ENCODE measurements at places on chromosomes 1 and 21.

GRCh38 chr1:241834733-241835377, 13.1 kb upstream of the EXO1 start:
- no peak for DNase-seq

DNA sequence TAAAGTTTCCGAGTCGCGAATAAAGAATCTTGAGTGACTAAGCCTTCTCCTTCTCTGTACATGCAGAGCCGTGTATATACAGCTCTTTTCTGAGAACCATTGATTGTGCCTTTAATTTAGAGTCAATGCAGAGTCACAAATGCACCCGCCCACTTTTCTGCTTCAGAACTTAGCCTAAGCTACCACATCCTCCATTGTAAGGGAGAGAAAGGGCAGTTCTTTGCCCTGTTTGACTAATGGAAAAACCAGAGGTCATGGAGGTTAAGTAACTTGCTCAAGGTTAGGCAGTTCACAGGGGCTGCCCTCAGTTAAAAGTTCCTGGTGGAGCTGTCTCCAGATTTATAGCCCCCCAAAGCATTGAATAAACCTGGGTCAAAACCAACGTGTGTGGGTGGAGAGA, 139.6 kb downstream of the TOMM20 start:
- DNase-seq: no peak

DNA sequence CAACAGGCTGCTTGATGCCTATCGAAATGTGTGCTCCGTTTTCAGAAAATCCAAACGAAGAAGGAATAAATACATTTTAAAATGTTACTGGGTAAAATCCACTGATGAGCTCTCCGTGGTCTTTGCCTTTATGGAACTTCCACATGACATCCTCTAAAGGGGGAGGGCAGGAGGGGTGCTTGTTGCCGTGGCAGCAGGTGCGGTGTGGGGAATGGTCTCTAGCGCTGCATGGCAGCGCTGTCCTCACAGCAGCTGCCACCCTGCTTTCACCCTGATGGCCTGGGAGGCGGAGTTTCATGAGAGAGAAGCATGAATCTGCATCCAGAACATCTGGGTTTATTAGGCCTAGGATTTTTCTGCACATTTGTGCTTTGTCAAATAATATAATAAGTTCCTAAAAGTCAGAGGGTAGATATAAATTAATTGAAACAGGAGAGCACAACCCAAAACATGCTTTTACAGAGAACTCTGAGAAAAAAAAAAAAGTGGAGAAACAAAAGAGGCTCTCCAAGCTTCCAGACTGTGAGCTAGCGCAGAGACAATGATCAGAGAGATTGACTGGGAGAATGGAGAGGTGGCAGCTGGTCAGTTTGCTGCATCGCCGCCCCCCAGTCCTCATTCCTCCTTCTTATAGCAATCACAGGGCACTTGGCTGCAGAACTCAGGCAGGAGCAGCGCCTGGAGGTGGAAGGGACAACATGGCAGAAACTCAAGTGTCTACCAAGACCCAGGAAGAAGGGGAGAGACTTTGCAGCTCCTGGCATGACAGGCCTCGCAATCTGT, 228.6 kb downstream of the DSCAM start:
- DNase-seq: no peak

DNA sequence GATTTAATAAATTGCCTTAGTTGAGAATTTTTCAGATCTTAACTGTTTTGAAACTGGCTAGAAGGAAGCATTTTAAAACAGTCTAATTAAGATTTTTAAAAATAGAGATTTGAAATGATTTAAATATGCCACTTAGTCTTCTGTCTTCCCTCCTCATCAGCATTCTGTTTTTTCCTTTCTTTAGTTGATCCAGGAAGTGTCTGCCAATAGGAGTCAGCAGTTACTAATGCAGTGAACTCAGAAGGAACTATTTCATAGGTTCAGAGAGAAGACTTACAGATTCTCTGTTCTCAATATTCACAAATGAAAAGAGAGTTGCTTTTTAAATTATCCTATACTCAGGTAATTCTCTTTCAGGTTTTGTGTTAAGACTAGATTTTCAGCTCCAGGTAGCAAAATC, 84.5 kb downstream of the RPS6KC1 start:
- no peak for DNase-seq

GRCh38 chr21:25895565-25896205, 160.9 kb downstream of the GABPA start:
- no peak for DNase-seq

GRCh38 chr1:45122724-45123123, 83.7 kb downstream of the ZSWIM5 start:
- no peak for DNase-seq

DNA sequence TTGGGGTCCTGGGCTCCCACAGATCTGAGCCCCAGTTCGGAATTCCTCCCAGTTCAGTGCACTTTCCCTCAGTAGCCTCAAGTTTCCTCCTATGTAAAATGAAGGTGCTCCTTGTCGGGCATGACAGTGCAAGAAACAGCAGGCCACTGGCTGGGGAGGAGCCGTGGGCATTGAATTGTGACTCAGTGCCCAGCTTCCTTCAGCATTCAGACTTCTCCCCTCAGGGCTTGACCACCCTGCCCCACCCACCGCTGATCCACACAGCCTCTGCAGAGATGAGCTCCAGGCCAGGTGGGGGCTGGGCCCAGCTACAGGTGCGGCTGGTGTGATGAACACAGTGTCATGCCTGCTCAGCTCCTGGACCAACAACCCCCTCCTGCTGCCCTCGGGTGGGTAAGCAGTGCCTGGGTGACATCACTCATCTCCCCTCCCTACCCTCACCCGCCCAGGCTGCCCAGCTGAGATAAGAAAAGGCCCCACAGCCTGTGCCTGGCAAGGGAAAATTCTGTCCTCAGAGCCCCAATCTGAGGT, 4.9 kb downstream of the MOB3C start:
- DNase-seq: no peak

- DNase-seq: no peak
Observed at GRCh38 chr21:29360799-29361765, 62.4 kb downstream of the BACH1 start.

- no peak for DNase-seq
Observed at GRCh38 chr1:119735217-119735616, 23.5 kb downstream of the PHGDH start.

DNA sequence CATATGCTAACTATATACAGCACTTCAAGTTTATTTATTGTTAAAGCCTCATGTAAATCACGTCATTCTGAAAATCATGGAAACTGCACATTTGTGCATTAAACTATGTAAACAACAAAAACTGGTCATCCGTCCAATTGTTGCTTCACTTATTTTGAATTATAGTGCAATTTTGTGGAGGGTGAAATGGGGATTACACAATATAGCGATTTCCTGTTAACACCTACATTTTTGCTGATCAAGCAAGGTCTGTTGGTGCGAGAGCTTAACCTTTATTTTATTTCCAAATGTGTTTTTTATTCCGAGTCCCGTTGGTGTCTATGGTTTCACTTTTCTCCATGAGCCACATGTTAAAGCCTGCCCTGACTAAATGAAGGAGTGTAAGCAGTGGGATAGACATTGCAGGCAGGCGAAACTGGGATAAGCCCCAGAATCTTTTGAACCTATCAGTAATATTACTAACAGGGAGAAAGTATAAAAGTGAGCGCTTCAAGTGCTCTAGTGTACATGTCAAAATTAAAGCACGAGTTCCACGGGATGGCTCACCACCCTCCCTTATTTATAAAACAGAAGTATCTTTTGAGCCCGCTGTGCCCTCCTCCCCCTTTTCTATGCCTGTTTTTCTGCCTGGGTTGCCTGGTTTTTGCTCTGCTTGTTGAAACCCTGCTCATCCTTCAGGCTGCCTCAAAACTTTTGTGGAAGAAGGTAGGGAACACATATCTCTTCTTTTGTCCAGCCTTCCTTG, 120.7 kb downstream of the NFIA start:
- DNase-seq: no peak

DNA sequence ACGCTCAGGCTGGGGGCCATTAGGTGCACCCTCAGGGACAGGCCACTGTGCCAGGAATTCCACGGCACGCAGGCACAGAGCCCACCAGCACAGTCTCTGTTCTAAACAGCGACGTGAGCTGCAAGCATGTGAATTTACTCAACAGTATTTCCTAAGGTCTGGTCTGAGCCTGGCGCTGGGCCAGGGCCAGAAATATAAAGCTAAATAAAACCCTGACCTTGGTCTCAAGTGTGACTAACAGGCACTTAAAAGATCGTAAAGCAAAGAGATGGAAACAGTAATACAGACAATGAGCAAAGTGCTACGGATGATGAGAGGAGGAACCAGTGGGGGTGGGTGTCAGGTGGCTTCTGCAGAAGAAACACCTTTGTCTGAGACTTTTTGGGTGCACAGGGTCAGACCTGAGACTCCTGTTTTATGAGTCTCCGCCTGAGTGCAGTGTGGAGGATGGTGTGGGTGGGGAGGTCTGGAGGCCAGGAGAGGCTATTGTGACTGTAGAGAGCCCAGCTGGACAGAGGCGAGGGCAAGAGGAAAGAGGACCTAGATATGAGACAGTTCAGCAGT, 53.4 kb upstream of the EDN2 start:
- no peak for DNase-seq

- DNase-seq: no peak
Observed at GRCh38 chr1:171355727-171356126, 41.7 kb downstream of the FMO4 start.

DNA sequence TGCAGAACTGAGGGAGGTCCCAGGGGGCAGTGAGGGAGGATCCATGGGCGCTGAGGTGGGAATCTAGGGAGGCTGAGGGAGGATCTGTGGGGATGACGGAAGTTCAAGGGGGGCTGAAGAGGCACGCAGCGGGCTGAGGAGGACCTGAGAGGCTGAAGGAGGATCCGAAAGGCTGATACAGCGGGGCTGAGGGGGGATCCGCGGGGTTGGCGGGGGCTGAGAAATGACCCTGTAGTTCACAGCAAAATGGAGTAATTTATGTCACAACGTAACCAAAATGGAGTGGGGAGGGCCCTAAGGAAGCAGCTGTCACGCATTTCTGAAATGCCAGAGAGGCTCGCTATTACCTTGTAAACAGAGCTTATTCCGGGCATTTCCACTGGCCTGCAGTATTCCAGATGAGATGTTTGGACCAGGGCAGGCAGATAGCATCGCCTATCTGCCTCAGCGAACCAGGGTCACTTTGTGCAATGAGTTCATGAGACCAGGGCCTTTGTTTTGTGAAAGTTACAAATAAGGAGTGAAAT, 926 bp upstream of the MRPL55 start:
- DNase-seq: no peak

- DNase-seq: no peak
Observed at GRCh38 chr1:55089683-55090082, 50.3 kb downstream of the PCSK9 start.

DNA sequence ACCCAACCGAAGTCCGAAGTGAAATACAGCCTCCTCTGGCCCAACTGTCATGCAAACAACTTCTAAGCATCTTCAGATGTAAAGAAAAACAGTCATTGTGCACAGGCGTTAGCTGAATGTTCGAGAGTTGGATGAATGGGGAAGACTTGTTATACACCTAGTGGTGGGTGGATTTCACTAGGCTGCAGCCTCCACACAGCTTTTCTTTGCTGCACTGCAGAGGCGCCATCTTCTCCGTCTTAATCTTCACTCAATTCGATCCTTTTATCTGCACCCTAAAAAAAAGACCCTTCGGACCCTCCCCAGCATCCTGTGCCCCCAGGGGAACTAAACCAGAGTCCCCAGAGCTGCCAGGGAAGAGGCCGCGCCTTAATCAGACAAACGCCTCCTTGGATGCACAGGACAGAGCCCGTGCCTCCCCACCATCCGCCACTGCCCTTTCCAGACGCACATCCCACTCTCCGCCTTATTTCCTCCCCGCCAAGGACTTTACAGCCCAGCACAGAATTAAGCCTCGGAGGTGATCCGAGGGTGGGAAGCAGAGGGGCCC, 1.4 kb downstream of the APP start:
- DNase-seq: peak; percentile 42

DNA sequence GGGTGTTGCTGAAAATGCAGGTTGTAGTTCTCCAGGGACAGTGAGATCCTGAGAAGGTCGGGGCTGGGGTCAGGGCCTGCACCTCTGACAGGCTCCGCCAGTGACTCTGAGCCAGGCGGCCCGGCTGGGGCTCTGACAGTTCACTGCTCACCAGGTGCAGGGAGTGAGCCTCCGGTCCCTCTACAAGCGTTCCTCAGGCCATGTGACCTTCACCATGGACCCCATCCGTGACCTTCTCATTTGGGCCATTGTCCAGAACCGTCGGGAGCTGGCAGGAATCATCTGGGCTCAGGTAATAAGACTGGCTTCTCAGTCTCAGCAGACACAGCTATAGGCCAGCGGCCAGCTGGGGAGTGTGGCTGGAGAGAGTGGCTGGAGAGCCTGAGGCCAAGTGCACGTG, 41.8 kb downstream of the TRPM2 start:
- no peak for DNase-seq

All from breast epithelium (tissue), 4 donors.